ENCODE measurements at places on chromosomes 12 and 14.

DNA sequence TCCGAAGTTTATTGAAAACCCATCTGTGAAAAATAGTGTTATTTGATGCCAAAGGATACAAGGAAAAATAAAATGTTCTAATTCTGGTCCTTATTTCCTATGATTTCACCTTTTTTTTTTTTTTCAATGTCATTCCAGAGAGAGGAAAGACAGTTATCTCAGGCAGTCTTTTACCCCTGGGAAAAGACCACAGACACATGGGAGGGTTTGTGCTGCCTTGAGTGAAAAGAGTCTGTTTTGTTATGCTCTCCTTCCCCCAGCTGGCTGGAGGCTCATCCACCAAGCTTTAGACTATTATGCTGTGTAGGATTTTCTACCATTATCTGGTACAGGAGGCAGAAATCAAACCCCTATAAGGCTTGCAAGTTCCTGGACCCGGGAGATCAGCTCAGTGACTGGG, 151.8 kb downstream of the CRADD start:
- no peak for DNase-seq

- peak; percentile 91 for DNase-seq
Measured at GRCh38 chr14:95597784-95598211, 62.9 kb downstream of the GLRX5 start.

- no peak for DNase-seq
Measured at GRCh38 chr12:23014749-23015148, 389.8 kb downstream of the ETNK1 start.

- no peak for DNase-seq
Measured at GRCh38 chr12:43669373-43669772, 89.2 kb downstream of the PUS7L start.

DNA sequence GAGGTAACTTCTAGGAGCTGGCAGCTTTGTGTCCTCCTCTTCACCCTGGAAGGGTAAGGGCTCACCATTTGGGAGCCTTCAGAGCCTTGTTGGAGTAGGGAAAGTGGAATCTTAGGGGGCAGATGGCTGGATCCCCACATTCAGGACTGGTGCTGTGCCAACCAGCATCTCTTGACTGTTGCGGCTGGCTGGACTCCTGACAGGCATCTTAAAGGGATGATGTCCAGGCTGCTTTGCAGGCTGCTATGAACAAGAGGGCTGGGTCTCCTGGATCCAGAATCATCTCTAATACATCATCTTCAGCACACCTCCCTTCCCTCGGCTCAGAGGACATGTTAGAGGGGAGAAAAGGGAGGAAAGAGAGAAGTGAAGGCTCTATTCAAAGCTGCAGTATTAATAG, 4.4 kb downstream of the CACNB3 start:
- DNase-seq: no peak

GRCh38 chr14:61466905-61467280, 145.5 kb downstream of the PRKCH start:
- DNase-seq: no peak

GRCh38 chr14:91378930-91379578, 38.6 kb downstream of the CCDC88C start:
- DNase-seq: no peak

GRCh38 chr14:89164168-89165073, 252.6 kb downstream of the FOXN3 start:
- DNase-seq: no peak

DNA sequence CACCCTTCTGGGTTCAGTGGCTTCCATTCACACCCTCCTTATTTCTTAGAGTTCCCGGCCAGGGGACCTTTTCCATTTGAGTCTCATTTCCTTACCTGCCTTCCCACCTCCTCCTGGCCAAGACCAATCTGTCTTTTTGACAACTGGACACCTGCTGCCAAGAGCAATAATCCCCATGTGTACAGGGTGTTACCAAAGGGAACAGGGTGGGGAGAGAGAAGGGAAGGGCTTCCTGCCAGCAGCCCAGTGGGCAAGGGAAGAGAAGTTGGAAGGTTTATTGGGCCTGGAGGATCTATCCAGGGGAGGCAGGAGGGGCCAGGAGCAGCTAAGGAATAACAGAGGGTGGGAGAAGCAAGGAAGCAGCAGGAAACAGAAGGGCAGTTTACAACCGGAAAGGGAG, 346.2 kb downstream of the C12orf75 start:
- DNase-seq: peak; percentile 57

GRCh38 chr14:103298620-103299019, 35.4 kb upstream of the EIF5 start:
- peak; percentile 12 for DNase-seq

DNA sequence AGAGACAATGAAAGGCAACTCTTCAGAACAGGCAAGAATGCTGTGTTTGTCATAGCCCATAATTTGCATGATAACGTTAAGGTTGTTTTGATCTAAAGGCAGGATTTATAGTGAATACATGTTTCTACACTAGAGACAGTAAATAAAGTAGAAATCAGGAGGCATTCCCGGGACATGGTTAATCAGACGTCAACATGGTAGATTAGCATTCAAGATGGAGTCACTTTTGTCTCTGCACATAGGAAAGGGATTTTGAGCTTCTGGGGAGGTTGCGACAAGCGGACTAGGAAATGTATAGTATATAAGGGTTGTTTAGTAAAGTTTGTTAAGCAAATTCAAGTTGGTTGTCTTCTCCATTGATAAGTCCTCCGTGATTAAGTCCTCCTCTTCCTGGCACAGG, 2.8 kb upstream of the RNASE1 start:
- DNase-seq: no peak

DNA sequence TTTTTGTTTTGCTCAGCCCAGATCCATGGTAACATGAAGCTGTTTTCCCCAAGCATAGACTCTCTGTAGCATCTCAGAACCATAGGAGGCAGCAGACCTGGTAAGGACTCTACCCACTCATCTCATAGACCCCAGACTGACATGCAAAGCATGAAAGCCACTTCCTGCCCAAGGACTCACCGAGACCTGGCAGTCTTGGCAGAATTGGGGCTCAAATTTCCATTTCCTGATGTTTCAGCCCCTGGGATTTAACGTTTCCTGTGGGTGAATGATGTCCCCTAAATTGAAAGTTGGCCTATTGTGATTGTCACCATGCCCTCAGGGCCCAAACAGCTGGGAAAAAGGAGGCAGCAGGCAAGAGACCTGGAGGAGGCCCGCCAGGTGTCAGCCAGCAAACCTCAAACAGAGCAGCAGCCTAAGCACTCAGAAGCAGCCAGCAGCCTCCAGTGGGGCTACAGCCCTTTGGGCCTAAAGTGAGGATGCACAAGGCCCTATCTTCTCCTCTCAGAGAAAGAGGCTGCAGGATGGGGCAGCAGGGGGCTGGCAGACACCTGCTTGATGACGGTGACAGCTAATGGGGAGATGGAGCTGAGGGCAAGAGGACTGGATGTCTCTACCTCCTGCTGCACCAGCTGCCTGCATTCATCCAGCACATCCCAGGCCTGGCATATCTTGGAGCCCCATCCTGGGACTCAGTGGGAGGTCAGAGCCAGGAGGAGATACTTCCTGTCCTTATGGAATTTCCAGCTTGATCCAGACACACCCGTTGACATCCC, 8.5 kb downstream of the KRT85 start:
- no peak for DNase-seq

DNA sequence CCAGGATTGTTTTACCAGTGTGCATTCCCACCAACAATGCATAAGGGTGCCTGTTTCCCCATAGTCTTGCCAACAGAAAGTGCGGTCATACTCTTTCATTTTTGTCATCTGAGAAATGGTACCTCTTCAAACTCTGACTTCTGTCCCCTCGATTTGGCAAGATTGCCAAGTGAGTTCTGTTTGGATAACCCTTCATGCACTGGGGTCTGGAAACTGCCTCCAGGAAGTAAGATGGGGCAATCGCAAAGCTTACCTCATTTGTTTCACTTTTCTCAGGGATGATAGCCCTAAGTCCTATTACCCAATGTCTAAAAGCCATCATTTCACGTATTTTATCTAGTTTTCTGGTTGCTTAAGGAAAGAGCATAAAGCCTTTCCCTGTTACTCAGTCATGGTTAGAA, 28.6 kb upstream of the NR1H4 start:
- no peak for DNase-seq

DNA sequence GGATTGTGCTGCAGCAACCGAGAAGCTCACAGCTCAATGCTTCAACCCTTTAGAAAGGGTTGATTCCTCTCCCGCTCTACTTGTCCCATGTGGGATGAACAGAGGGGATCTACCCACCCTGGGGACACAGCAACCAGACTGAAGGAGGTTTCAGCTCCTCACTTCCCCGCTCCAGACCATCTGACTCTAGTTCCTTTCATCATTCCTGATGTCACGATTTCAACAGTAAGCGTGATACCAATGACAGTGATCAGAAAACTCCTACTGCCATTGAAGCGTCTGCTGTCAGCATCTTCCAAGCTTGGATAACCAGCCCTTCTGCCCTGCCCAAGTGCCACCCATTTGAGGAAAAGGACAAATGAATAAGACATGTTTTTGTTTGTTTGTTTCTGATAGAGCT, 14.3 kb downstream of the SERPINA1 start:
- no peak for DNase-seq

DNA sequence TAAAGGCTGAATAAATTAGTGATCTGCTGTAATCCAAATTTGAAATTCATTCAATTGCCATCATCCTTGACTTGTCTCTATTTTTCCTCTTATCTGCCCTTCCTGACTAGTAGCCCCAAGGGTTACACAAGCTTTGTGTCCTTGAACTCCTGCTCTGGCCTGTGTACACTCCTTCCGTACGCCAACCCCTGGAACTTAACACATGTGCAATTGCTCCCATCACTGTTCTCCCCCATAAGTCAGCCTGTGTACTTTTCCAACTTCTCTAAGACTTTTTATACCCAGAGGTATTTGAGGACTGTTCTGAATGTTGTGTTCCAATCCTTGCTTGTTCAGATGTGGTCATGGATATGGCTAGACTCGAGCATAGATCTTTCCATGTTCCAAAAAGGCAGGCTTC, 171.1 kb upstream of the G2E3 start:
- DNase-seq: no peak

GRCh38 chr12:96274331-96274730, 80.2 kb downstream of the ELK3 start:
- DNase-seq: no peak

DNA sequence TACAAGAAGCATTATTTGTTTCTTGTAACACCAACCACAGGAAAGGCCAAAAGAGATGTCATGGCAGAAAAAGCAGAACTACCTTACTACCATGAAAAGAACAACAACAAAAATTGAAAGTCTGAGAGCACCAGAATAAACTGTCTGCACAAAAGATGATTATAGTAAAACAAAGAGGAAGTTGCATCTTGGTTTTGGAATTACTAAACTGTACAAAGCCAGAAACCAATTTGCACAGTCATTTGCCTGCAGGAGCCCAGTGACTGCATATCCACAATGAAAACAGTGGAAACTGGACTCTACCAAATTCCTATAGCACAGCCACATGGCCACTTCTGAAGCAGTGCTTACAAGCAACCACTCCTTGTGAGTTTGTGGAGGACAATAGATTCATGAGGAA, 276.2 kb downstream of the SSPN start:
- DNase-seq: no peak

- peak; percentile 60 for DNase-seq
Measured at GRCh38 chr14:100900837-100901390, 2.6 kb downstream of the RTL1 start.

DNA sequence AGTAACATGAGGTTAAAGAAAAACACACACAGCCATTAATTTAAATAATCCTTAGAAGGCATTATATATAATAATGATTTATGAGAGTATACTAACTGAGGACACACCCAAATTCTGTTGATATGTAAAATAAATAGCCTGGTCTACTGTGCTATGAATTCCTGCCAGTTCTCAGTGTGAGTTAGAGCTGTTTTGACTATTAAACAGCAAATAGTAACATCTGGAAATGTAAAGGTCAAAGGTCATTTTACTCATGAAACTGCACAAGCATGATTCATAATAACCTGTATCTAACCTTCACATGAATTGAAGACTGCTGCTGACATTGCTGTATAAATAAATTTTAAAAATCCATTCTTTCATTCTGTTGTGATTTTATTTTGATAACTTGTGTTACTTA, 966.7 kb downstream of the SLC6A15 start:
- no peak for DNase-seq

GRCh38 chr14:77125281-77125801, 16.2 kb downstream of the ZDHHC22 start:
- no peak for DNase-seq

DNA sequence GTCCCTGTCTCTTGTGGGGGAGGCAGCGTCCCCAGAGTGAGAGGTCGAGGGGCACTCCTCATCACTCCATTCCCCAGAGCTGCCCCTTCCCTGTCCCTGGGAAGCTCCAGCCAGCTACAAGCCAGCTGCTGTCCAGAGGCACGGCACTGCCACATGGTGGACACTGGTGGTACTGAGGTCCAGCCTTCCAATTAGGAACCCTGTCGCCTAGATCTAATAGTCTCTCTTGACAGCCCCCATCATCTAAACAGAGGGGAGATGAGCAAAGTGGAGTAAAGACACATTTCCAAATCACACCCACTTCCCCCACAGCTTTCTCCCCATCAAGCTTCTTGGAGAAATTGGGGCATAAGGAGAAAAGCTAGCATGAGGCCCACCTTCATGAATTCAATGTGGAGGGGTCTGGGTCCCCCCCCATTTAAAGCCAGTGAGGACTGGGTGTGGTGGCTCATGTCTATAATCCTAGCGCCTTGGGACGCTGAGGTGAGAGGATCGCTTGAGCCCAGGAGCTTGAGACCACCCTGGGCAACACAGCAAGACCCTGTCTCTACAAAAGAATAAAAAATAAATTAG, 2.1 kb upstream of the INHBE start:
- peak; percentile 49 for DNase-seq

DNA sequence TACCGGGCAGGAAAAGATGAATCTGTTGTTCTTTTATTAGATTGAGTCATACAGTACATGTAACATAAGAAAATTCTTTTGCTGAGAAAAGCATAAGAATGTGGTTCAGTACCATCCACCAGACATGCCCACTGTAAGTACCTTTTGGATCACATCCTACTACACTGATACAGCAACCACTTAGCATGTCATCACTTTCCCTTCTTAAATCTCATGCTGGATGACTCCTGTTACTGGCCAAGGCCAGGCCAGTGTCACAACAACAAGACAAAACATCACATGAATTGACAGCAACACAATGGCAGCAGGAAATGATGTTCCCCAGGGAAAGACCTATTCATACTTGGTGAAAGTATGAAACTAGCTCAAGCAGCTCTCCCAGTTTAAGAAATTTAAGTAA, 46.4 kb downstream of the STXBP6 start:
- DNase-seq: no peak

DNA sequence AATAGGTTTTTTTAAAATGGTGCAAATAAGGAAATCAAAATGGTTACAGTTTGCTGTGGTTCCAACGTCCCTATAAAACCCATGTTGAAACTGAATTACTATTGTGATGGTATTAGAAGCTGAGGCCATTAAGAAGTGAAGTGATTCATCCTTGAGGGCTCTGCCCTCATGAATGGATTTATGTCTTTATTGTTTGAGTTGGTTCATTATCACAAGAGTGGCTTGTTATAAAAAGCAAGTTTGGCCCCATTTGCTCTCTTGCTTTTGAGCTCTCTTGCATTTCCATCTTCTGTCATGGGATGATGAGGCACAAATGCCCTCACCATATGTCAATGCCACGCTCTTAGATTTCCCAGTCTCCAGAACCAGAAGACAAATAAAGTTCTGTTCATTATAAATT, 62.3 kb downstream of the PRKD1 start:
- peak; percentile 35 for DNase-seq

- DNase-seq: peak; percentile 4
Measured at GRCh38 chr12:76080729-76081415, 3.6 kb downstream of the NAP1L1 start.

- DNase-seq: no peak
Measured at GRCh38 chr12:2292560-2292959, 239.8 kb downstream of the CACNA1C start.

GRCh38 chr12:121009741-121010140, 6.5 kb downstream of the C12orf43 start:
- peak; percentile 37 for DNase-seq

Data from NCI-H524 (cell line).